Hematopoietic multipotent progenitor cell treated with erythropoietin and hydrocortisone succinate and interleukin-3 and kit ligand, for 15 days (in vitro differentiated cells): ENCODE measurements at places on chromosomes 1 and 21.

DNA sequence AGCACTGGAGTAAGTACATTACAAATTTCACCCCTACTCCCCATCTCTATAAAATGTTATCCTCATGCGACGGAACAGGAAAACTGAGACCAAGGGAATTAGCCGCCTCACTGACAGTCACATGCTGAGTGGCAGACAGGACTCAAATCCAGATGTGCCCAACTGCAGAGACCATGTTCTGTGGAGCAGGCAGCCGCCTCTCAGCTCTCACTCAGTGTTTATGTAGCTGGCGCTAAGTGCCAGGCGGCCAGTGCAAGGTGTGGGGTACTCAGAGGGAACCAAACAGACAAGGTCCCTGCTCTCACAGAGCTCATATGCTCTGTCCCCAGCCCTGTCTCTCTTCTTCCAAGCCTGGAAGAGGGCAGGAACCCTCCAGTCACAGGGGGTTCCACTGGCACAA is 5.1 kb downstream of the CAPZB start:
- no peak for DNase-seq

DNA sequence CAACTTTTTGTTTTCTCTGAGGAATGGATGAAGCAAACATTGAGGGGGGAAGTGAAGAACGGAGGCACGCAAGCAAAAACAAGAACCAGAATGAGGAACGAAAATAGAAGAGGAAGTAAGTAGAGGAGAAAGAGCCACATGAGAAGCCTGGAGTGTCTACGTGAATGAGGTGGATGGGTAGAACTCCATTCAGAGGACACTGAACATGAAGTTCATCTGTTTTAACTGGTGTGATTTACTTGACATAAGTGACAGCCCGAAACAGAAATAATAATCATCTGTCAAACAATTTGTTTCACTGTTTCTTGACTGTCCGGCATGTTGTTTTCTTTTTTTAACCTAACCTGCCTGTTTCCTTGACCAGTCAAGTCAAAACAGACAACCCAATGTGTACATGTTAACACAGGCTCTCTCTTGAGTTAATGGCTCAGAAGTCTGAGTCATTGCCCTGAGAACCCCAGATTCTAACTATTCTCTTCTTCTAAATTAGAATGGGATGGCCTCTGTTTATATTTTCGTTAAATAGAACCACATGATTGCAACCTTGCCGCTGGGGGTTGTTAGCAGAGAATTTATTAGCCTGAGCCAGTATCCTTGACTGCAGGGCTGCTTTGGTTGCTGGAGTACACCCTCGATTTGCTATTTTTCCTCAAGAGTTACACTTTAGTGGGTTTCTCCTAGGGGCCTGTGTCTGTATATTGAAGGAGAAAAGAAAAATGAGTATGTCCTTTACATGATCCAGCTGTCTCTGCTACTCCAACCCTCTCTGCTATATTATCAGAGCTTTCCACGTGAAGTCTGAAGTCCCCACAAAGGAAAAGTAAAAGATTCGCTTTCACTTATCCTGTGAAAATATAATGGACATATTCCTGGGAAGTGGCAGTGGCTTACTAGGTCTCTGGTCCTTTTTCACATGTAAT is 151.7 kb downstream of the ZC3H11B start:
- no peak for DNase-seq

- no peak for DNase-seq
Observed at GRCh38 chr1:110136911-110137310, 13.4 kb upstream of the SLC6A17 start.

- no peak for DNase-seq
Observed at GRCh38 chr21:43864962-43865539, at the start of gene AGPAT3. Gene AGPAT3 (plus strand): TSS chr21:43865223. CDS start chr21:43959682, 94,459 bp downstream.

DNA sequence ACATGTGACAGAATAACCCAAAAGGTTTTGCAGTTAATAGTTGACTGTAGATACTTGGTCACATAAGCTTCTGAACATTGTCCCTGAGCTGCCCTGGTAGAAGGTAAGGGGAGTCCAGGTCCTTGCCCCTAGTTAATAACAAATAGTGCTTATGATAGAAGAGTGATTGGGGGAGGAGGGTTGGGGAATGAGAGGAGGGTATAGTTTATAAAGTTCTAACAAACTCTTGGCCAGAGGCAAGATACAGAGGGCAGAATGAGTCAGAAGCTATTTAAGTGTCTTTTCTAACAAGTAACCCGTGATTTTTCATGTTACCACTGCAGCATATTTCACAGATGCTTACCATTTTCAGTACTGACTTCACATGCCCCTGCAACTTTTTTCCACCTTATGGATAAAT is 26.7 kb upstream of the MYOCOS start:
- DNase-seq: no peak

GRCh38 chr1:220818421-220819173 is 31.9 kb downstream of the MTARC1 start:
- no peak for DNase-seq

DNA sequence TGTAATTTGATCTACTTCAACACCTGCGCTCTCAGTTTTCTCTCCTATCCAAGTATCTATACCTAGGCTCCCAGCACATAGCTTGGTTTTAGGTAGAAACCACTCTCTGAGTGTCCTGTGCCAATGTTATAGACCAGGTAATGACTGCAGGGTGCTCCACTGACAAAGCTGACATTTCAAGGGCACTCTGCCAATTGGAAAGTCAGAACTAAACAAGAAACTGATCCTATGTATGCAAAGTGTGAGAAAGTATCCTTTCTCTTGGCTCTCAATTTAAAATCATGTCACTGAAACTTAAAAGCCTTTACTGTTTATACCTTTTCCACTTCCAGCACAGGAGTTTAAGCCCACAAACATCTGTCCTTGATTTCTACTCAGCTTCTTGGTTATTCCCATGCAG is 45.0 kb upstream of the AIM2 start:
- no peak for DNase-seq

GRCh38 chr21:30518876-30519275 is 16.9 kb upstream of the KRTAP19-5 start:
- no peak for DNase-seq

DNA sequence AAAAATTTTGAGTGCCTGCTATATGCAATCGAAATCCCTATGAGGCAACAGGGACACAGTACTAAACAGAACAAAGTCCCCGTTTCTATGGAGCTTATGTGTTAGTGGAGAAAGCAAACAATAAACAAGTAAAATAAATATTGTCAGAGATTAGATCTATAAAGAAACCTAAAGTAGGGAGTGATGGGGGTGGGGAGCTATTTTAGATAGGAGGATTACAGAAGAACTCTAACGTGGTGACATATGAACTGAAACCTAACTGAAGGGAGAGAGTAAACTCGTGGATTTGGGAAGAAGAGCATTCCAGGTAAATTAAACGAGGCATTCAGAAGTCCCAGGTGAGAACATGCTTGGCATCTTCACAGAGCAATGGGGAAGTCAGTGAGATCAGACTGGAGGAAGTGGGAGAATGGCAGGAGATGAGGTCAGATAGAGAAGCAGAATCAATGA is 154.5 kb downstream of the DENND1B start:
- DNase-seq: no peak

GRCh38 chr1:114033961-114034360 is 54.7 kb downstream of the OLFML3 start:
- no peak for DNase-seq

GRCh38 chr1:189463166-189463565 is 1014.5 kb downstream of the BRINP3 start:
- DNase-seq: no peak

DNA sequence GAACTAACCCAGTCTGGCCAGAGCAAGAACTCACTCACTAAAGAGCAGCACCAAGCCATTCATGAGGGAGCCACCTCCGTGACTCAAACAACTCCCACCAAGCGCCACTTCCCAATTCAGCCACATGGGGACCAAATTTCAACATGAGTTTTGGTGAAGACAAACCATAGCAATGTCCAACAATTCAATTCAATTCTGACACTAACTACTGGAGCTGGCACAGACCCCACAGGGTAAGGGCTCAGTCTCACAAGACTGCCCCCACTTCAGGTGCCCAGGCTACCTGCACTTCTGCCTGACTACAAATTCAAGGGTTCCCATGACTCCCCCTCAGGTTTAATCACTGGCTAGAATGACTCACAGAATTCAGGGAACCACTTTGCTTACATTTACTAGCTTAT is 48.8 kb upstream of the RAP1A start:
- DNase-seq: peak; percentile 46

DNA sequence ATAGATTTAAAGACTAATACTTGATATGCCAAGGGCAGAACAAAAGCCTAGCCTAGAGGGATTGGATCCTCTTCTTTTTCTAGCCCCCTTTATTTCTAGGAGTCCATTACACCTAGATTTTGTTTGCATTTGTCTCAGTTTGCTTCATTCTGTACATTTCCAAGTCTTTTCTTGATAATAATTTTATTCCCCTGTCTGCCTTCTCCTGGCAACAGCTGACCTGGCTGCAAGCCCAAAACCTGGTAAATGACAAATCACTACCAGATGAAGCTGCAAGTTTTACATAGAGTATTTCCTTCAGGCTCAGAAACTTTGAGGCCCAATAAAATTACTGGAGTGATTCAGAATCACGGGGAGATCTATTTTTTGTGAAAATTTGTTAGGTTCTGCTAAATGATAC is 36.5 kb upstream of the LHX8 start:
- DNase-seq: no peak

- no peak for DNase-seq
Observed at GRCh38 chr21:44615466-44615865, 3.6 kb downstream of the KRTAP10-8 start.

GRCh38 chr1:199463521-199464127 is 563.9 kb upstream of the NR5A2 start:
- DNase-seq: no peak

- DNase-seq: no peak
Observed at GRCh38 chr1:29500041-29500440, 263.7 kb downstream of the PTPRU start.

DNA sequence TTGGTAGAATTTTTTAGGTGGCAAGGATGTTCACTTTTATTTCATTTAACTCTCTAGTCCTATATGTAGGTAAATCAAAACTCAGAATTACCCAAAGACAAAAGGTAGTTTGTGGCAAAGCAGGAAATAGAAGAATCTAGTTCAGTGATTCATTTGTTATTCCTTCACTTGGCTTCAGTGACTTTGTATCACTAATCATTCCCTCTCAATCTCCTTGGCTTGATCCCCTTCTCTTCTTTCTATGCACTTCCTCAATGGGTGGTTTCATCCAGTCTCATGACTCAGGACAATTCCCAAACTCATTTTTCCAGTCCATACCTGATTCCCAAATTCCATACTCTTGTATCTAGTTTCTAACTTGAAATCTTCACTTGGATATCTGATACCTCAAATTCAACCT is 64.9 kb downstream of the PRKACB start:
- no peak for DNase-seq

DNA sequence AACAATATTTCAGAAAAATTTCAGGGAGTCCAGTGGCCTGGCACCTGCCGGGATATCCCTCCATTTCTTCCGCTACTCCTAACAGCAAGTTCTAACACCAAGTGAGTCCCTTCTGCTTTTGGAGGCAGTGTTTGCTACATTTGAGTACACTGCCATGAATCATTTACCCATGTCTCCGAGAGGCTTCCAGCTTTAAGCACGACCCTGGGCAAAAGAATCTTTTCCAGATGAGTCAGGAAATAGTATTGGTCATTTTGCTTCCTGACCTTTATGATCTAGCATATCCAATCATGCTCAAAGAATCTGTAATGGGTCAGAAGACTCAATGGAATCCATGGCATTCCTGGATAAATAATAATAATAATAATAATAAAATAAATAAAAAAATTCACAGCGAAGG is 60.7 kb upstream of the FMN2 start:
- DNase-seq: no peak

DNA sequence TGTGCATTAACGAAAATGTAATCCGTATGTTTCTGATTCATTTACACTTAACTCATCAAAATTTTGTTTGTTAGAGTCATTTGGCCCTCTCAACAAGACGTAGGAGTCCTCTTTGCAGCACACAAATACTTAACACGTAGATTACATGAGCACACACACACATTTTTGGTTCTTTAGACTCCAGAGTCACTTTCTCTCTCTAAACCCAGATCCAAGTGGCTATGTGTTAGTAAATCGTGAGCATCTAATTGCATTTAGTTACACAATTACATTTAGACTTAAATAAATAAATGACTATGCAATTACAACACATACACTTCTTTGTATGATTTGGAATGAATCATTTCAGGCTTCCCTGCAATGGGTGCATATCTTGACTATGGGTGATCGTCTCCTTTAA is 109.0 kb upstream of the GREM2 start:
- no peak for DNase-seq

DNA sequence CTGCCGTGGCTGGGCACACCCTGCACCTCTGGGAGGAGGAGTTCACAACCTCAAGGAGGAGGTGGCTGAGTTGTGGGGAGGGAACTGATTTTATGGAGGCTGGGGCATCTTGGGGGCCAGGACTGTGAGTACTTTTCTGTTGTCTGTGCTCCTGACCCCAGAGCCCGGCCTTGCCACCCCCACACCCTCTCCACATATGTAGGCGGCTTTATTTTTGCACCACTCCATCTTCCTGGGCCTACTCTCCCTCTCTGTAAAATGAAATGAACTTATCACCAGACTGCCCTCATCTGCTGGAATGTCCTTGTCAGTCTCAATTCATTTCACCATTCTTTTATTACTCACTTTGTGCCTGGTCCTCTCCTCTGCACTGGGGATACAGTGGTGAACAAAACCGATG is 12.8 kb downstream of the FOXD2 start:
- no peak for DNase-seq

- no peak for DNase-seq
Observed at GRCh38 chr1:246001837-246002230, 505.2 kb downstream of the SMYD3 start.

GRCh38 chr1:8718850-8719361 is 98.5 kb downstream of the RERE start:
- DNase-seq: no peak

GRCh38 chr1:166029196-166029945 is 137.4 kb downstream of the FAM78B start:
- no peak for DNase-seq

DNA sequence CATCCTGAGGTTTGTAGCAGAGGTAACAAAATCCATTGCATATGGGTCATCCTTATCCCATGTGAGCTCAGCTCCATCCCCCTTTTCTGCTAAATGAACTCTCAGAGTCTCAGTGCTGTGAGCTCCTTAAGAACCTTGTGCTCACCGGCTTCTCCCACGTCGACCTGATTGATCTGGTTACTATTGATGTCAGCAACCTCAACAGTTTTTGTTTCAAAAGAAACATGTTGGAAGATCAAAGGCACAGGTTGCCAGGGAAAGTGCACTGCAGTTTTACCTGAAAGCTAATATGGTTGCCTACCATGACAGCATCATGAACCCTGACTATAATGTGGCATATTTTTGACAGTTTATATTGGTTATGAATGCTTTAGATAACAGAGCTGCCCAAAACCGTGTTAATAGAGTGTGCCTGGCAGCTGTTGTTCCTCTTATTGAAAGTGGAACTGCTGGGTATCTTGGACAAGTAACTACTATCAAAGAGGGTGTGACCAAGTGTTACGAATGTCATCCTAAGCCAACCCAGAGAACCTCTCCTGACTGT is 131.4 kb downstream of the HS2ST1 start:
- no peak for DNase-seq

GRCh38 chr1:211326528-211327345 is at the start of gene TRAF5:
Gene TRAF5 (plus strand): TSS chr1:211326833. CDS start chr1:211353240, 26,407 bp downstream.
- DNase-seq: no peak

GRCh38 chr21:38825921-38826320 is 20.2 kb downstream of the ETS2 start:
- no peak for DNase-seq

- DNase-seq: no peak
Observed at GRCh38 chr1:229480495-229480894, 27.6 kb downstream of the NUP133 start.

GRCh38 chr21:38388203-38388602 is 110.1 kb downstream of the ERG start:
- DNase-seq: no peak
